Activated CD4-positive, alpha-beta T cell treated with anti-CD3 and anti-CD28 coated beads, Interleukin-2, Interleukin-6, amounts not matched to agents 100 ng/mL and 50 ng/mL, durations not matched to agents 16 hours and 8 hours (primary cell): ENCODE measurements at places on chromosomes 4 and X.
A peak's percentile ranks its signal among the peaks of the same experiment; 100 is the strongest.

GRCh38 chr4:165461159-165461821 lies 82.5 kb downstream of the CPE start:
- DNase-seq: no peak

GRCh38 chrX:1592470-1593142 lies 1.2 kb downstream of the AKAP17A start:
- peak; percentile 32 for DNase-seq

GRCh38 chr4:118113220-118113619 lies 78.9 kb downstream of the NDST3 start:
- no peak for DNase-seq

GRCh38 chr4:114057746-114058145 lies 78.3 kb upstream of the ARSJ start:
- DNase-seq: no peak

DNA sequence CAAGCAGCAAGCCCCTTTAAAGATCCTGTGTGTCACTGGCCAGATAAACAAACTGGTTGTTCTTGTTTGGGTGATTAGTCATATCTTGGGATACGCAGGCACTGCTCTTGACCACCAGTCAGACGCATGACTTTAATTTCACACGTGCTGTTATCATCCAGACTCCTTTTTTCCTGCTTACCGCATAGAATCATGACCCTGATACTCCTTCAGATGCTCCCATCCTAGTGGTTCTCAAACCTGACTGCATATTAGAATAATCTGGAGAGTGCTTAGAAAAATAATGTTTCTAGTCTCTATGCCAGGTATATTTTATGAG lies 78.8 kb downstream of the CLDN22 start:
- DNase-seq: no peak
